ENCODE measurements at places on chromosomes 4 and X.

DNA sequence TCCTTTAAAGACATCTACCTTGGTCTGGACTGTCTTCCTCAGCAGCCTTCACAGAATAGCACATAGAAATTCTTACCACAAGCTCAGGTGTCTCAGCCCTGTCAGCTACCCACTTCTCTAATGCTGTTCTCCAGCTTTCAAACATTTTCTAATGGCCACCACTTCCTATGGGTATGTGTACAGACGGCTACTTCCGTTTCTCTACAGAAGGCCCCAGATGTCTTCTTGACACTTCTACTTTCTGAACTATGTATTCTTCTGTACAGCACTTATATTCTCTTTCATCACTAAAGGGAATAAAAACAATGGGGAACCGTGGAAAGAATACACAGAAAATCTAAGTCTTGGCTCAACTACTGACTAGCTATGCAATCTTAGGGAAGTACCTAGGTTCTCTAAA is 13.3 kb downstream of the OPHN1 start:
- DNase-seq, result no peak

- DNase-seq, result no peak
Observed at GRCh38 chr4:147589586-147589985, 27.6 kb upstream of the TMEM184C start.

- DNase-seq, result no peak
Observed at GRCh38 chrX:141814213-141814857, 23.8 kb upstream of the MAGEC3 start.

- no peak for DNase-seq
Observed at GRCh38 chr4:123522646-123523045, 126.1 kb downstream of the SPRY1 start.

- DNase-seq, result no peak
Observed at GRCh38 chrX:10001496-10001895, 34.3 kb downstream of the CLDN34 start.

DNA sequence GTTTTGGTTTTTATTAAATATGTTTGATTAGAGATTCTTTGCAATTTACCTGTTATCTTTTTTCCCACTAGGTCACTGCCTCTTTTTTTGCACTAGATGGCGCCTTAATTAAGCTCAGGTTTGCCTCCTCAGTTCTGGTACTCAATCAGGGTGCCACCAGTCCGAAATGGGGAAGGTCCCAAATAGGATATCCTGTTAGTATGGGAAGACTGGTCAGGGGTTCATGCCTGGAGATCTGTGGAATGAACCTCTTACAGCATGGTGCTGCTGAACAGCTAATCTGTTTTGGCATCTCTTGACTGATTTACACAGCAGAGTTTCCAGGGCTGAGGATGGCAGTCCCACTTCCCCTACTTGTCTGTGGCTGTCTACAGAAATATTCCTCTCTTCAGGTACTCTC is 24.2 kb upstream of the VSIG1 start:
- peak; percentile 43 for DNase-seq

DNA sequence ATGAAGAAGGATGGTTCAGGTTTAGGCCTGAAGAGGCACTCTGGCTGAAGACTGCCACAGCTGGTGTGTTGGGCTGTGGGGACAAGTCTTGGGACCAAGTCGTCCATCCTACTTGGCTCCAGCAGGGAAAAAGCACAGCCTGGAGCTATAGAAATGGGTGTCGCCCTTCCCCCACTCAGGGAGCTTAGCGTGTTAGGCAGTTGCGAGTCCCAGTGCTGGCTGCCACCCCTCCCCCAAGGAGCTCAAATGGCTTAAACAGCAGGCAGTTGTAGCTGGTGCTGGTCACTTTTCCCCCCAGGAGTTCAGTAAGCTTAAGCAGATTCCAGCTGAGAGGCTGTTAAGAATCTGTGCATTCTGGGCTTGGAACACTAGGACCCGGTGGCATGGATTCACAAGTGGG is 319.5 kb upstream of the POF1B start:
- DNase-seq, result no peak

- DNase-seq, result no peak
Observed at GRCh38 chr4:71430609-71431008, 91.8 kb downstream of the SLC4A4 start.

GRCh38 chrX:118329175-118329574 is 16.7 kb upstream of the WDR44 start:
- no peak for DNase-seq

GRCh38 chrX:76815754-76816153 is 388.2 kb downstream of the MAGEE1 start:
- no peak for DNase-seq

DNA sequence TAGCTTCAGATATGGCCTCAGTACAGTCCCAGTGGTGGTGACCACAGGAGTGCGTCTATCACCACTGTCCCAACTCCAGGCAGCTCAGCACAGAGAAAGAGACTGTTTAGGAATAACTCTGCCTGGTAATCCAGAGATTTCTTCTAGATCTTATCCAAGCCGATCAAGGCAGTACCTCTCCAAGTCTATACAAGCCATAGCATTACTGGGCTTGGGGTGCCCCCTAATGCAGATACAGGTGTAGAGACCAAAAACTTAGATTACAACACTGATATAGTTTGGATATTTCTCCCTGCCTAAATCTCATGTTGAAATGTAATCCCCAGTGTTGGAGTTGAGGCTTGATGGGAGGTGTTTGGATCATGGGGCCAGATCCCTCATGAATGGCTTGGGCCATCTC is 100.9 kb downstream of the PTCHD1 start:
- DNase-seq, result no peak

DNA sequence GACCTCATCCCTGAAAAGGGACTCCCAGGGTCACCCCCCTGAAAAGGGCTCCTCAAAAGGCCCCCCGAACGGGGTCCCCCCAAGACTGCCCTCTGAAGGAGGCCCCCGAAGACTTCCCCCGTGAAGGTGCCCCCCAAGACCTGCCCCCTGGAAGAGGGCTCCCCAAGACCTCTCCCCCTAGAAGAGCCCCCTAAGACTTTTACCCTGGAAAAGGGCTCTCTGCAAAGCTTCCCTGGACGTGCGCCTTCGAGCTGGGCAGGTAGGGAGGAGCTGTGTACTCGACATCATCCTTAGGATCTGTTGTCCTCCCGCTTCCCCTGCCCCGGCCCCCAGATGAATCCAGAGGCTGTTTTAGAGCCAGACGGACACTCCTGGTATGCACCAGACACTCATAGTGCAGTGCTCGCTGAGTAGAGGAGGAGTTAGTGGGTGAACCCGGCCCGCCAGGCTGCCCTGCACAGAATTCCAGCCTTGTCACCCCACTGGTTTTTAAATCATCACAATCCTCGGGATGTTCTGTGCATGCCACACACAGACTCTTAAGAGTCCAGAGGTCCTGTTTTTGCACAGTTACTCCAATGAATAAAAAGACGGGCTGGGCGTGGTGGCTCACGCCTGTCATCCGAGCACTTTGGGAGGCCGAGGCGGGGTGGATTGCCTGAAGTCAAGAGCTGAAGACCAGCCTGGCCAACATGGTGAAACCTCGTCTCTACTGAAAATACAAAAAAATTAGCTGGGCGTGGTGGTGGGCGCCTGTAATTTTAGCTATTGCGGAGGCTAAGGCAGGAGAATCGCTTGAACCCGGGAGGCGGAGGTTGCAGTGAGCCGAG is 5.7 kb upstream of the SLC25A6 start:
- no peak for DNase-seq

GRCh38 chr4:9894644-9895332 is 113.4 kb downstream of the DRD5 start:
- no peak for DNase-seq

Measured in ELR (cell line).